ENCODE measurements at places on chromosomes 13 and 19. TPM values are rescaled to one million over a fixed set of nuclear protein-coding genes. Genes with fewer than 3 reads are reported as not detected.

METTL21C gene
- total RNA-seq: not detected

CYP2S1 gene
- total RNA-seq: 1.1 TPM

GIPC3 gene
- 2.4 TPM for total RNA-seq

PNMA8B gene
- 3.6 TPM for total RNA-seq

TYK2 gene
- 128 TPM for total RNA-seq

ZNF667 gene
- total RNA-seq: 12.3 TPM

ZNF729 gene
- total RNA-seq: not detected

ADGRE2 gene
- 4.9 TPM for total RNA-seq

OVOL3 gene
- total RNA-seq: not detected

CYP2A7 gene
- not detected for total RNA-seq

NCAN gene
- not detected for total RNA-seq

MIR17HG gene
- total RNA-seq: 6.4 TPM

FUT1 gene
- 3.6 TPM for total RNA-seq

PRR19 gene
- 0.45 TPM for total RNA-seq

LILRB3 gene
- total RNA-seq: 23.9 TPM

NPAS1 gene
- total RNA-seq: 0.89 TPM

SAE1 gene
- 41.8 TPM for total RNA-seq

SCGB2B2 gene
- total RNA-seq: 1.3 TPM

UBA52 gene
- total RNA-seq: 779 TPM

FAM216B gene
- total RNA-seq: not detected

ZNF497 gene
- 2.0 TPM for total RNA-seq

ZNF600 gene
- 12.3 TPM for total RNA-seq

NLRP5 gene
- not detected for total RNA-seq

NR2C2AP gene
- total RNA-seq: 9.2 TPM

GAPDHS gene
- not detected for total RNA-seq

SYT3 gene
- not detected for total RNA-seq

C3 gene
- total RNA-seq: 971 TPM

CGB8 gene
- total RNA-seq: not detected

ZNF700 gene
- 16.1 TPM for total RNA-seq

PODNL1 gene
- 17.8 TPM for total RNA-seq

HSH2D gene
- 1.2 TPM for total RNA-seq

CRB3 gene
- not detected for total RNA-seq

CEACAM8 gene
- 1.3 TPM for total RNA-seq

DAND5 gene
- not detected for total RNA-seq

ZNF865 gene
- total RNA-seq: 15.9 TPM

ODAD3 gene
- total RNA-seq: 0.31 TPM

TMTC4 gene
- total RNA-seq: 19.1 TPM

MARK4 gene
- total RNA-seq: 37.5 TPM

C13orf46 gene
- total RNA-seq: 3.6 TPM

OR2Z1 gene
- not detected for total RNA-seq

S1PR4 gene
- 3.1 TPM for total RNA-seq

ZSCAN5A gene
- 12.3 TPM for total RNA-seq

LRRC8E gene
- 0.09 TPM for total RNA-seq

LHFPL6 gene
- total RNA-seq: 146 TPM

Data from sciatic nerve (tissue), 2 donors.